ENCODE measurements at places on chromosomes 3 and 15. TPM values are rescaled to one million over a fixed set of nuclear protein-coding genes. Genes with fewer than 3 reads are reported as not detected.

Gene TMCO5A
- total RNA-seq: not detected

Gene MASP1
- total RNA-seq: not detected

Gene ROPN1
- not detected for total RNA-seq

Gene GP9
- total RNA-seq: not detected

Gene TNFSF10
- total RNA-seq: not detected

Gene CX3CR1
- total RNA-seq: 0.02 TPM

Gene PLSCR5
- not detected for total RNA-seq

Gene SCG3
- not detected for total RNA-seq

Gene GOLGA6L10
- 0.40 TPM for total RNA-seq

Gene TIPARP
- 29.8 TPM for total RNA-seq

Gene FBN1
- 8.2 TPM for total RNA-seq

Gene ITIH1
- not detected for total RNA-seq

Gene CLSTN2
- 0.03 TPM for total RNA-seq

Gene INKA1
- 1.7 TPM for total RNA-seq

Gene FGF12
- total RNA-seq: 0.61 TPM

Gene PAK2
- total RNA-seq: 42.7 TPM

Gene UROC1
- total RNA-seq: not detected

All from A549 treated with CpdA at 1 μM for 4 hours (cell line).